CD4-positive, alpha-beta T cell treated with Interleukin-2 at 100 ng/mL for 4 hours (primary cell): ENCODE measurements at places on chromosomes 11 and 22.
A peak's percentile ranks its signal among the peaks of the same experiment; 100 is the strongest.

DNA sequence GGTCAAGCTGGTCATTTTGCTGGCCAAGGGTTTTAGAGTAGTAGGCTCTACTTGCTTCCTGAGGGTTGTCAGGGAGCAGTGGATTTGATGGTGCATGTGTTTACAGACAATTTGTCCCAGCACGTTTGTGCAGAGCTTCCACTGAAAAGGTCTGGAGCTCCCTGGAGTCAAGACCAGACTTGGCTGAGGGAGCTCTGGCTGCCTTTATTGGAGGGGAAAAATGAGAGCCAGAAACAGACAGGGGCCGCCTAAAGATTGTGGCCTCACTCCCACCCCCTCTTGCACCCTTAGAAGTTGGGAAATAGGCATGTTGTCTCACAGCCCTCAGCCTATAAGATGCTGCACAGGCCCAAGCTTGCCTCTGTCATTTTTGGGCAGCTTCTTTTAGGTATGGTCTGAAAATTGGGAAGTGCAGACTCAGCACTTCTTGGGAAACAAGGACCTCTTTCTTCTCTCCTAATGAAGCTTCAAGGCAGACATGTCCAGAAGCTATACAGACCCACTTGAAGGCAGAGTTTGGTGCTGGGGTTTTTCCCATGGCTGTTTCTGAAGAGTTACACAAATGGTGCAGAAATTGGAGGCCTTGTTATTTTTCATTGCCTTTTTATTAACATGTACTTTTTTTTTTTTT is 55.1 kb downstream of the AMOTL1 start:
- no peak for DNase-seq

DNA sequence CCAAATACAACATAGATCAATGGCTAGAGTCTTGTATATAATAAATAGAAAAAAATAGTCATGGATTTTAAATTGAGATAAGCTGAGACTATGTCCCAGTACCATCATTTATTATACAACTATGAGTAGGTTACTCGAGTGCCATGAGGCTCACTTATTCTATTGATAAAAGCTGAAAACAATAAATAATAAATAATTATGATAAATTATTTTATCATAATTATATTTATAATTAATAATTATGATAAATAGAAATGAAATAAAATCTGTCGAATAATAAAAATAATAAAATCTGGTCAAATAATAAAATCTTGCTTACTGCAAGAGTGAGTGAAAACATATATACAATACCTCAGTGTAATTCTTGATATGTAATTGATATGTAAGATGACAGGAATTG is 801.4 kb downstream of the FAM181B start:
- DNase-seq: no peak

DNA sequence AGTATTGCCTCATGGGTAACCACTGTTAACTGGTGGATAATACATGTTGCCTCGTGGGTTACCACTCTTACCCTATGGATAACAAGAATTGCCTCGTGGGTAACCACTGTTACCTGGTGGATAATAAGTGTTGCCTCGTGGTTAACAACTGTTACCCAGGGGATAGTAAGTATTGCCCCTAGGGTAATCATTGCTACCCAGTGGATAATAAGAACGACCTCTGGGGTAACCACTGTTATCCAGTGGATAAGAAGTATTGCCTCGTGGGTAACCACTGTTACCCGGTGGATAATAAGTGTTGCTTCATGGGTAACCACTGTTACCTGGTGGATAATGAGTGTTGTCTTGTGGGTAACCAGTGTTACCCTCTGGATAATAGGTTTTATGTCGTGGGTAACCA is 28.1 kb upstream of the NXPE4 start:
- no peak for DNase-seq

DNA sequence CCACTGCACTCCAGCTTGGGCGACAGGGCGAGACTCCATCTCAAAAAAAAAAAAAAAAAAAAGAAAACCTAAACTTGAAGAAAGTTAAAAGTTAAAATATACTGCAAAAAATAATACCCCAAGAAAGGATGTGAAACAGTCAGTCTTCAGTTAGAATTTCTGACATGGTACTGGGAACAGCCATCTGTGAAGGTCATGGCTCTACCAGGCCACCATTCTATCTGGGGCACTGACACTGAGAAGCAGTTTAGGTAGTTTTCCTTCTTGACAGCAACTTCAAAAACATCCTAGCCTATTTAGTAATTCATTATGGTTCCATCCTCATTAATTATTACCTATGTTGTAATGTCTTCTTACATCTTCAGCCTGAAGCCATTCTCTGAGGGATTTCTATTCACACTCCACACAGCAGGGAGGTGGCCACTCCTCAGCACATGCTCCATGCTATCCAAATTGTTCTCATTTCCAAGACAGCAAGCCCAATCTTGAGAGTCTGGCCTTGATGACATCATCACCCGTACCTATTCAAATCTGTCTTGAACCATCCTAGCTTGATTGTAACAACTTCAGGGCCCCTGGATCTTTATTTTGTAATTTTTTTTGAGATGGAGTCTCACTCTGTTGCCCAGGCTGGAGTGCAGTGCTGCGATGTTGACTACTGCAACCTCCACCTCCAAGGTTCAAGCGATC is 38.2 kb downstream of the SERPIND1 start:
- no peak for DNase-seq

GRCh38 chr11:70324376-70325115 is 54.1 kb downstream of the PPFIA1 start:
- no peak for DNase-seq

DNA sequence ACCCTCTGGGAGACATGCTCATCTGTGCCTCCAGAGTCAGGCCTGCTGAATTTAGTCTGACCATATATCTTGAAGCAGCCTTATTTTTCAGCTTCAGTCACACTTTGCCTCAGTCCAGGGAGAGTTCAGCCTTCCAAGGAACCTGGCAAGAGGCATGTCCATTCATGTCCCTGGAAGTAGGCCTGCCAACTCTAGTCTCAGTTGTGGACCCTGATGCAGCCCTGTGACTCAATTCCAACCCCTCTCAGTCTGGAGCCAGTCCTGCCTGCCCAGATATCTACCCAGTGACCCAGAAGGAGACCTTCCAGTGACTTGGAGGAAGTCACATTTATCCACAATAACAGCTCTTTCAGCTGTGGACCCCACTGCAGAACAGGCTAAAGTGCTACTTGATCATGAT is 566.6 kb downstream of the TMEM135 start:
- no peak for DNase-seq

- DNase-seq: no peak
These were observed 7.1 kb downstream of the CASP12 start for GRCh38 chr11:104891135-104891534.

DNA sequence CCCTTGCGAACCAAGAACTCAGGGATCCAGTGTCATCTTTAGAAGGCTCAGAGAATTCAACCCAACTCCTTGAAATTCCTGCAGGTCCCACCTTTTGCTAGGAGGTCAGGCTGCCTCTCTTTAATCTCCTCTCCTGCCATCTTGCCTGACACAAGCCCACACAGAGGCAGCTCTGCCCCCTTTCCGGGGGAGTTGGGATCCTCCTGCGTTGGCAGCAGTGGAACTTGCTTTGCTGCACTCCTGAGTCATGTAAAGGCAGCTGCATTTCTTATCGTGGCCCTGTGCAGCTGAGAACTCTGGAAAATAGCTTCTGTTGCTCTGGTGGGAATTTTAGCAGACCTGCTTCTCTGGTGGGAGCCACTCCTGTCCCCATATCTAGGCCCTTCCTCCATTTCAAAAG is 142.3 kb upstream of the TBCEL start:
- no peak for DNase-seq

DNA sequence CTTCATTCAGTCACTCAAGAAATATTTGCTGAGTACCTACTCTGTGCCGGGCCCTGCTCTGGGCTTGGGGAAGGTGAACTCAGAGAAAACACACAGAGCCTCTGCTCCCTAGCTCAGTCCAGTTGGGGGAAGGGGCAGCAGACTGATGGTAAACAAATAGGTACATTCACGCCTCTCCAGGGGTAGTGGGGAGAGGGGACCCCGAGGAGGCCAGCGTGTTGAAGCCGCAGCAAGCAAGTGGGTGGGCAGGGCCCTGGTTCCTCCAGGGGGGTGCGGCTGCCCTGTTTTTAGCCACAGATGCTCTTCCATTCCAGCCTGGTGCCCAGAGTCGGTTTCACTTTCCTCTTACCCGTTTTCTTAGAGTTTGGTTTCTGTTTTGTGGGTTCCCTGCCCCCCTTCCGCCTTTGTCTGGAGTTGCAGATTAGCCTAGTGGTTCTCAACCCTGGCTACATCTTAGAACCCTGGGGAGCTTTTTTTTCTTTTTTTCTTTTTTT is 8.7 kb downstream of the DRAP1 start:
- DNase-seq: peak; percentile 88

- DNase-seq: no peak
These were observed 422.6 kb downstream of the MN1 start for GRCh38 chr22:27378995-27379394.

DNA sequence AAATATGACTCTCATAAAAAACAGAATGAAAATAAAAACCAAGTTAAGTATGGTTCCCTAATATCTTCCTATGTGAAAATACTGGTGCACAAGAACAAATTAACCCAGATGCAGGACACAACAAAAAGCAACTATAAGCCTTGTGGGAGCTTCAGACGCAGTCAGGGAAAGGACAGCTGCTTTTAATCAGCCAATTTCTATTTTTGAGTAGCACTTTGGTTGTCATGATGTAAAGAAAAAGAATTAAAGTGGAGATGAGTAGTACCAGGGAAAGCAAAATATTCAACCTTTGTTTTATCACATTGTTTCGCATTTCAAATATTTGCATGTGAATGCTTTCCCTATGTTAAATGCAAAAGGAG is 339.9 kb downstream of the SOX6 start:
- no peak for DNase-seq

GRCh38 chr22:42268852-42269410 is 1.5 kb downstream of the TCF20 start:
- DNase-seq: peak; percentile 6

GRCh38 chr11:118696673-118697226 is 17.3 kb upstream of the TREH start:
- DNase-seq: no peak

DNA sequence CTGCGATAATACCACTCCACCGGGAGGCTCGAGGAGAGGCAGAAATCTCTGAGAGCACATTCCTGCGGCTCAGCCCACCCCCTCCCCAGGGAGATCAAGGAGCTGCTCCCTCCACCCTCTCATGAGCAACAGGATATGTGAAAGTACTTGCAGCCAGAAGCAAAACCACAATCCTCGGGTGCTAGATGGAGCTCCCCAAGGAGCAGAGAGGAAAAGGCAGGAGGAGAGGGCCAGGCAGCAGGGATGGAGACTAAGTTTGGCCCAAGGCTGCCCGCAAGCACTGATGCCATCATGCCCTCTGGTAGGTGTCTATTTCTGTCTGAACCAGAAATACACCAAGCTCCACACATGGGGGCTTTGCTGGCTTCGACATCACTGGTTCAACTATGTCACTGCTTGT is 22.3 kb downstream of the VPS37C start:
- no peak for DNase-seq

- DNase-seq: peak; percentile 44
These were observed 936 bp downstream of the BRD1 start for GRCh38 chr22:49826603-49827270.

DNA sequence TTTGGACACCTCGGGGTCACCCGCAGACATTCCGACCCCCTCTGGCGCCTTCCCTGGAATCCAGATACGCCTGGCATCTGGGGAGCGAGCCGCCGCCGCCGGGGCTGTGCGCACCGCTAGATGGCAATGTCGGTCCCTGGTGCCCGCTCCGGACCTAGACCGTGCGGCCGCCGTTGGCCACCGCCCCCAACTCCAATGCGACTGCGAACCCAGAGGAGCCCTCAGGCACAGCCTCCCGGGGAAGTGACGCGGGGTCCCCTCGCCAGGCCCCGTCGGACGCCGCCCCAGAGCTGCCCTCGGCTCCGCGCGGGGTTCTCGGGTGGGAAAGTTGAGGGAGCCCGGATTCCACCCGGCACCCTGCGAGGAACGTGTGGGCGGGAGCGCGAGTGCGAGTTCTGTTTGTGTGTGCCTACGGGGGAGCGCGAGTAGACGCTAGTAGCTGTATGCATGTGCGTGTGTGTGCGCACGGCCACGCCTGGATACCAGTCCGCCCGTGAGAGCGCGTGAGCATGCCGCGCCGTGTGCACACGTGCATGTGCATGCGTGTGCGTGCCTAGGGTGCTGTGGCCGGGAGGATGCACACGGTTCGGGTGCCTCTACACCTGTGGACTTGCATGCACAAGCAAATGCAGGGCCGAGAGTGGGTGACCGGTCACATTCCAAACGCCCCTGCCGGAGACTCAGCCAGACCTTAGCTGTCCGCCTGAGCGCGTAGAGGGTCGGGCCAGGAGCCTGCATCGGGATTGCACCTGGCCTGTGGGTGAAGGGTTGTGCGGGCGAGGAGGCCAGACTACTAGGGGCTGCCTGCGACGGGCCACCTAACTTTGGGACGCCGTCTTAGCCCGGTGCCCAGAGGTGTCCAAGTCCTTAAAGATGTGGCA is 1.9 kb downstream of the CHRM4 start:
- DNase-seq: peak; percentile 17

- DNase-seq: no peak
These were observed 27.3 kb downstream of the CAPN1 start for GRCh38 chr11:65208785-65209710.

DNA sequence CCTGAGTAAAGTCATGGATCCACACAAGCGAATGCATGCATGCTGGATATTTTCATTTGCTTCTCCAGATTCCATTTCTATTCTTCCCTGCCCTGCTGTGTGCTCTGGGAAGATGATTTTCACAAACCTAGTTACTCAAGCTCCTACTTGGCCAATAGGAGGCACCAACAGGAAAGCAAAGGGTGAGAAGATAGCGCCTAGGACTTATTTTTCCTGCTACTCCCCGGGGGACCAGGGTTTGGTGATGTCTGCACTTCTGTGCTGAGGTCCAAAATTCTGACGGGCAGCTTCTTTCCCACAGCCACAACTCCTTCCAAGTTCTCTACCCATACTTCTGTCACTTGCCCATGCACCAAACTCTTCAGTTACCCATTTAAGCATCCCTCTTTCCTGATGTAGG is 509.3 kb upstream of the TENM4 start:
- DNase-seq: no peak

DNA sequence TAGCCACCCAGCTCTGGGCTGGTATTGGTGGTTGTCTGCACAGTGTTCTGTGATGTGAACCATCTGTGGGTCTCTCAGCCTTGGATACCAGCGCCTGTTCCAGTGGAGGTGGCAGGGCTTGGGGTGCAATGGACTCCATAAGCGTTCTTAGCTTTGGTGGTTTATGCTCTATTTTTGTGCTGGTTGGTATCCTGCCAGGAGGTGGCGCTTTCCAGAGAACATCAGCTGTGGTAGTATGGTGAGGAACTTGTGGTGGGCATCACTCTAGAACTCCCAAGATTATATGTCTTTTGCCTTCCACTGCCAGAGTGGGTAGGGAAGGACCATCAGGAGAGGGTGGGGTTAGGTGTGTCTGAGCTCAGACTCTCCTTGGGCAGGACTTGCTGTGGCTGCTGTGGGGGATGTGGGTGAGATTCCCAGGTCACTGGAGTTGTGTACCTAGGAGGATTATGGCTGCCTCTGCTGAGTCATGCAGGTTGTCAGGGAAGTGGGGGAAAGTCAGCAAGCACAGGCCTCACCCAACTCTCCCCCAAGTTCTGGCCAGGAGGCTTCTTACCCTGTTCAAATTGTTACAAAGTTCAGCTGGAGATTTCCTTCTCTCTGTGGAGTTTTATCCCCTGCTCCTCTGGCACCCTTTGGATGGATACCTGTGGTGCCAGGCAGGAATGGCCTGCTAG is 47.2 kb downstream of the MRGPRX2 start:
- DNase-seq: no peak
